ENCODE measurements at places on chromosomes 7 and 10. TPM values are rescaled to one million over a fixed set of nuclear protein-coding genes. Genes with fewer than 3 reads are reported as not detected.

Gene CUX1
- 98.5 TPM for polyA plus RNA-seq

Gene MINDY4
- polyA plus RNA-seq, result 10.8 TPM

Gene PPP1R17
- polyA plus RNA-seq, result not detected

Gene AGMO
- polyA plus RNA-seq, result 0.82 TPM

Gene PTEN
- polyA plus RNA-seq, result 75.4 TPM

Gene WDR86
- polyA plus RNA-seq, result 20.4 TPM
